ENCODE measurements at places on chromosomes 13 and 19.

- no peak for DNase-seq
Observed at GRCh38 chr19:47660435-47660832, 51.5 kb downstream of the BICRA start.

- DNase-seq, result no peak
Observed at GRCh38 chr19:49807058-49807903, 5.8 kb downstream of the FUZ start.

DNA sequence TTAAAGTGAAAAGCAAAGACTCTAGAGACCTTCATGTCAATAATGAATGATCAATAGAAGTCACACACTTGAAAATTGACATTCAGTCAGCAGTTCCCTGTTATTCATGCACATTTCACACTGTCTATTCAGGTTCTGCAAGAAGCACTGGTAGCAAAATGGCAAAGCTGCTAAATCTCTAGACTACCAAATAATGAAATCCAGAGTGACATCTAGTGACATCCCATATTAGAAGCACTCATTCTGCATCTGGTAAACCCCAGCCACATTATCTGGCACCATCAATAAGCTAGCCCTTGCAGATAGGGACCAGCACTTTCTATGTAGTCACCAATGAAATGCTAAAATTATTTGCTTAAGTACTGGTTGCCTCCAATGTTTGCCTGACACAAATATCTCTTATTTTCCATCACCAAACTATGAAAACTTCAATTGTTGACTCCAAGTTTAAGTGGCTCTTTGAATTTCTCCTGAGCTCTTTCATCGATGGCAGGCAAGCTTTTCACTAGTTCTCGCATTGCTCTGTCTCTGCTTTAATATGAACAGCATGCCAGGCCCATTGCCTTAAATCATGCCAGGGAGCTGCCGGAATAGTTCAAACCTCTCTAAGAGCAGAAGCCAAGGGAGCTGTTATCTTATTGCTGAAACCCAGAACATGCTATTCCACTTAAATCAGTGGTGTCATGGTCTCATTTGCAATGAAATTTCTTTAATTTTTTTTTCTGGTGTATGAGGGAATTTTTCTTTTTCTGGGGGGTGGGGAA, 409.9 kb downstream of the MZT1 start:
- no peak for DNase-seq

DNA sequence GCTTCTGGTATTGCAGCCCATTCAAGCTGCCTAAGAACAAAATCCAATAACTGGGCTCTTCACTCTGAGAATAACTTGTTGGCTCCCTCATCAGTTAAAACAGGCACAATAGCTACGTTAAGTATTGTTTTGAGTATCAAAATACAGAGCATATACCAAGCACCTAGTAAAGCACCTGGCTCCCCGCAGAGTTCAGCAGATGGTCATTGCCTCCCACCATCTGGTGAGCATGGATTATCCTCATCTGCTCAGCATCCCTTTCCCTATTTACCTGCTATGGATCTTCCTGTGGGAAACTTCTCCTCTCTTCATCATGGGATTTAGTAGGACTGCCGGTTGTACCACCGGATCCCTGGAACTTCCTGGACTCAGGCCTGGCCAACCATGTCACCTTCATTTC, 199.2 kb upstream of the MAB21L1 start:
- DNase-seq, result peak; percentile 74

- no peak for DNase-seq
Observed at GRCh38 chr13:34657716-34658115, 284.4 kb upstream of the NBEA start.

Data from caudate nucleus (tissue), 63 donors.